Fibroblast of the aortic adventitia (primary cell): ENCODE measurements at places on chromosomes 11 and 22.
A peak's percentile ranks its signal among the peaks of the same experiment; 100 is the strongest.

GRCh38 chr11:34198523-34198922 is 93.1 kb downstream of the NAT10 start:
- DNase-seq = no peak

DNA sequence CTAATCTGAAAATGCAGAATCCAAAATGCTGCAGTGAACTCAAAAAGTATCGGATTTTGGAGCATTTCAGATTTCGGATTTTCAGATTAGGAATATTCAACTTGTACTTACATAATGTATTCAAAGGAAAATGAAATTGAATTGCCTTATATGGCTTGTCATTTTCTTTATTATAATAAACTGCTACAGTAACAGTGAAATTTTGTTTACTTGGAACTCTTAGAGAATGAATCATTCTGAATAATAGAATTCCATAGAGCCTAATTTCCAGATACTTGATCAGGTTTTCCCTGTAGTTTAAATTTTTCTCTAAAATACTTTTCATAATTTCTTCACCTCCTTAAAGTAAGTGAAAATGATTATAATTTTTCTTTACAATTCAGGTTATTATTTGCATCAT is 17.3 kb downstream of the TTC17 start:
- DNase-seq = no peak

DNA sequence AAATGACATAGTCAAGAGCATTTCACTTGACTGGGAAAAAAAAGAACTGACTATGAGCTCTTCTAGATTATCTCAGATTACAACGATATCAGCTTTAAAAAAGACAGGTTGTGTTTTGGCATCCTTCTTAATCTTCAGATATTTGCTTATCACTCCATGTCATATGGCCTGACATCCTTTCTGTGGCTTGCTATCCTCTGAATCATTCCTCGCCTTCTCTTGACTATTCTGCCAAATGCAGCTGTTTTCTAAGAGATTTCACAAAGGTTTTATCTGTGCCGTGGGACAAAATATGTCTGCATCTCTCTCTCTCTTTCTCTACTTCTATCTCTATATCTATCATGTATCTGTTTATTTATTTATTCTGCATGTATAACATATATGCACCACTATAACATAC is 746.1 kb downstream of the CNTN5 start:
- DNase-seq = no peak

DNA sequence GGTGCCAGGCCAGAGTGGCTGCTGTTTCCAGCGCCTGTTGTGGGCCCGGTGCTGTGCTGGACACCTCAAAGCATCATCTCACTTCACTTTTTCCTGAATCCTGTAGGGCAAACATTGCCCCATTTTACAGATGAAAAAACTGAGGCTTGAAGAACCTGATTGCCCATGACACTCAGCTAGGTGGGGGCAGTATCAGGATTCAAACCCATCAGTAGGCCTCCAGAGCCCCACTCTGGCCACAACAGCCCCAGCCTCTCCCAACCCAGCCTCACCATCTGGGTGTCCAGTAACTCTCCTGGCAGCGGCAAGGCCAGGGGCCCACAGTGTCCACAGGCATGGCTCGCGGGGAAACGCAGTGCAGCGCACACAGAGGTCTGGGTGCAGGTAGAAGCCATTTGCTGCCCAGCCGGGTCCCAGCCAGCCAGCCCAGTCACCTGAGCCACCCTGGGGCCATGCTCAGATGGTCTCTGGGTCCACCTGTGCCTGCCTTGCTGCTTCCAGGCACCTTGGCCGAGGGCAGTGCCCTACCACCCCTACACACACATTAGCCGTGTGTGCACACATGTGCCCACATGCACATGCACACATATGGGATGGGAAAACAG is 11.5 kb downstream of the SLC22A12 start:
- DNase-seq = no peak

DNA sequence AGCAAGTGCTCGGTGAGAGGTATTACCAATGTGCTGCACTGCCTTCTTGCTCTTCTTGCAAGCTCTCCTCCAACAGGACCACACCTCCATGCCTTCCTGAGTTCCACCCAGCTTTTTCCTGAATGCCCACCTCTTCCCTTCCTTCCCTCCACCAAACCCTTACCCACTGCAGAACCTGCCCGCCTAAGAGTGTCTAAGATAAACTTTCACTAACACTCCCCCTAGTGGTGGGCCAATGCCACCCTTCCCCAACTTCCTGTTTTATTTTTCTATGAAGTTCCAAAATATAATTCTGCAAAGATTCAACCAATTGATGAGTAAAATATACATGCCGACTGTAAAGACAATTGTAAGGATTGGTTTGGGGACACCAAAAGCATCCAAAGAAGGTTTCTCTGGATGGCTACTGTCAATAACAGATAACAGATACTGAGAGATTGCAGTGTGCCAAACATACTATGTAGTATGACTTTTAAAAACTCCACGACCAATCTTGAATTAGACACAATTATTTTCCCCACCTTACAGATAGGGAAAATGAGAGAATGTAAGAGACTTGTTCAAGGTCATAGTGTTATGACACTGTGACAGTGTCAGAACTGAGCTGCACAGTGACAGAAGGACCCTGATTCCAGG is 38.6 kb upstream of the BMAL1 start:
- peak; percentile 67 for DNase-seq

GRCh38 chr11:129694966-129695365 is 120.7 kb upstream of the TMEM45B start:
- no peak for DNase-seq

DNA sequence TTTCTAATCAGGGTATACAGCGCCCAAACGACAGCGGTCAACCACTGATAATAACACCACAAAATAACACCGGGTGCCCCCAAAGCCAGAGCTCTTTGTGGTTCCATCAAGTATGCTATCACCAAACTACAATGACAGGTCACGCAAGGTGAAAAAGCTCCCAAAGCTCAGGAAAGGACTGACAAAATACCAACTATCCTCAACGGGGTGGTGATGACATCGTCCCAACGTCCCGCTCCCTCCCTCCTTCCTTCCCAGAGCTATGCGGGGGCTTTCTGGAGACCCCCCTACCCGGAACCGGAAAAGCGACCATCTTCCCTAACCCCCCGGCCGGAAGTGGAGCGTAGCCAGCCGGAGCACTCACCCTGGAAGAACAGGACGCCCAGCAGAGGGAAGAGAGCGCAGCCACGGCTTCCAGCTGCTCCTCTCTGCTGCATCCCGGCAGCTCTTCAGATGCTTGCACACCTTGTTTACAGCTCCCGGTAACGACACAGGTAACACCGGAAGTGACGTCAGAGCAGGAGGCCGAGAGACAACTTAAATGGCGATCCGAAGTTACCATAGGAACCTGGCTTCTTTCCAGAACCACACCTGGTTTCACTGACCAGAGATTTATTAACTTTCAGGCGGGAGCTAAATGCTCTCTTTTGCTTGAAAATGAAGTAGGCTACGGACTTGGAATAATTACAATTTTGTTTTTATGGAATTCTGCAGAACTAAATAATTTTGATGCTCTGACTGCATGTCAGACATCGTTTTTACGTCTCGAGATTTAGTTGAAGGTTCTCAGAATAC is at the start of gene MPZL3:
Gene MPZL3, minus strand, starts transcription at position 508 of the 795 bp plus-strand sequence. Its CDS starts 71 bp downstream, at position 437.
- DNase-seq = peak; percentile 52

DNA sequence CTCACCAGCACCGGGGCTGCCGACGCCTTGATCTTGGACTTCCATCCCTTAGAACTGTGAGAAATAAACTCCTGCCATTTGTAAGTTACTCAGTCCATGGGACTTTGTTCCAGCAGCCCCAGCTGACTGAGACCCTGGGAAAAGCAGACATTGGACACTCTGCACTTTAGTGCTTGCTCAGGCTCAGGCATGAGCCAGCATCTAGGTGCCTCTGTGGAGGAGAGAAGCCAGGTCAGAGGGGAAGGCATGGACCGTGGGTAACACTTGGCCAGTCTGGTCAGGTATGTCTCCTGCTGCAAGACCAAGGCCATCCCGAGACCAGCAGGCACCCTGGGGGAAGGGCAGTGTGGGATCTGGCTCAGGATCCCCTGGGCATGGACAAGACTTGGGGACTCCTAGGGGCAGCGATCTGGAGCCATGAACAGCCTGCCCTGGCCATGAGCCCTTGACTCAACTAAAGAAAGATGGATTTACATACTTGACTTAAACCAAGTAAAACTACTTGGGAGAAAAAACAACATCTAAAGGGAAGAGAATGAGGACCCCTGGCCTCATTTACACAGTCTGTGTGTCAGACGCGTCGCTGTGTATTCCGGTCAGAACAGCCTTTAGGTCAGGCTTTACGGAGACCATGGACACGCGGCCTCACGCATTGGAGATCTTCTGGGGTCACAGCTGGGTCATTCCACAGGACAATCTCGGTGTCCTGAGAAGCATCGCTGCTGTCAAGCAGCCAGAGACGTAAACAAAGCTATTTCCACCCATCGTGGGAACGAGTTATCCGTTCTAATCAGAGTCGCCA is 497.1 kb downstream of the BRD1 start:
- no peak for DNase-seq

- DNase-seq = no peak
These were observed 90.1 kb downstream of the TEAD1 start for GRCh38 chr11:12764187-12764914.

- no peak for DNase-seq
These were observed 802.3 kb downstream of the CNTN5 start for GRCh38 chr11:99822846-99823565.

DNA sequence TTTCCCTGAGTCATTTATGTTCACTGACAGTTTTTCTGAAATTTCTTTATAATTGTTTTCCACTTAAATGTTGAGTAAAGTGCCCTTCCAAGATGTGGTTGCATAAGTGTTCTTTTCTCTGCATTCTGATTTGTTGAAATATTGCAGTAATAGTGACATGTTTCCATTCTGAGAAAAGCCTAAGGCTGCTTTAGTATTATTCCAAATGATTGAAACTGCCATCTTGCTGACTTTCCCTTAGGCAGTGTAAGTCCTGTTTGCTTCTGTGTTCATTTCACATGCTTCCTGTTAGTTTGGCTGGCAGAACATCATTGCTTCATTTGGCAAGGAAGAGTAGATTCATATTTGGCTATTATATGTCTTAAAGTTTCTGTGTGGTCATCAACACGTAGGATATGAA is 146.5 kb downstream of the ELP4 start:
- DNase-seq = peak; percentile 16

DNA sequence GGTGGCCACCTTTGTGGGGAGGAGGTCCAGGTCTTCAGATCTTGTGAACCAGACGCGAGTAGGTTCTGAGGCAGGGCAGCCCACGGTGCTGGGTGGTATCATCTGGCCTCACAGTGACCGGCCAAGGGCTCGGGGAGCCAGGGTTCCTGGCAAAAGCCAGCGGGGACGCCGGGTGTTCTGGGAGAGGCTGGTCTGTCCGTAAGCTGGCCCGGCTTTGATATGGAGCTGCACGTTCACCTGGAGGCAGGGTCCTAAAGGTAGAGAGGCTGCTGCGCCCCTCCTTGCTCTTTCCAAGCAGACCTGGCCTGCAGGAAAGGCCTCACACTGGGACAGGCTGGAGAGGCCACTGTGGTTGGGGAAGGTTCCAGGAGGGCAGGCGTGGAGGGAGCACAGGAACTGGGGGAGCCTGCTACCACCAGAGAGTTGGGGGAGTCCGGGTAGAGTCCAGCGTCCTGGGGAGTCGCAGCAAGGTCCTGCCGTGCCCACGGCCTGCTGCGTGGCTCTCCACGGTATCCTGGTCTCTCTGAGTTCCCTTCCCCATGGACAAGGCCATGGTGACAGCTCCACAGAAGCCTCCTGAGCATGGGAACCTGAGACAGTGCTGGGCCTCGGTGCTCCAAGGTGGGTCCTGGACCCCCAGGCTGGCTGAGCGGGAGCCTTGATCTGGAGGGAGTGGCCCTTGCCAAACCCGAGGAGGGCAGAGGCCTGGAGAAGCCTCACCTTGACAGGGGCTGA is 452.4 kb upstream of the B3GAT1 start:
- DNase-seq = no peak

- DNase-seq = no peak
These were observed 2.7 kb upstream of the CBX6 start for GRCh38 chr22:38874529-38875222.

DNA sequence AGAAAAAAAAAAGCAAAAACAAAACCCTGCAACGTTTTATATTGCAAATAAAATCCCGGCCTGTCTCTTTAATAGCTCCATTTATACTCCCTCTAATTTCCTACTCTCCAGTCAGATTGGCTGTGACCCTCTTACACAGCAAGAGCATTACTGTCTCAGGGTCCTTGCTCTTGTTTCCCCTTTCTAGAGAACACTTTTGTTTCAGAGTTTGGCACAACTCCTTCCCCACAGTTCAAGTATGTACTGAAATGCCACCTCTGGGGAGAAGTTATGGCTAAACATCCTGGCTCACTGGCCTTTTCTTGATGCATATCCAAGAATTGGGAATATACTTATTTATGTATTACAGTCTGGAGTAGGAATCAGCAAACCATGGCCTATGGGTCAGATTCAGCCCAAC is 2.6 kb downstream of the CASP12 start:
- DNase-seq = peak; percentile 12

- DNase-seq = no peak
These were observed 450.6 kb upstream of the B3GAT1 start for GRCh38 chr11:134862587-134863195.

GRCh38 chr11:2250041-2250440 is 20.3 kb downstream of the ASCL2 start:
- no peak for DNase-seq

GRCh38 chr11:27812341-27812740 is 112.1 kb upstream of the BDNF start:
- DNase-seq = peak; percentile 11

DNA sequence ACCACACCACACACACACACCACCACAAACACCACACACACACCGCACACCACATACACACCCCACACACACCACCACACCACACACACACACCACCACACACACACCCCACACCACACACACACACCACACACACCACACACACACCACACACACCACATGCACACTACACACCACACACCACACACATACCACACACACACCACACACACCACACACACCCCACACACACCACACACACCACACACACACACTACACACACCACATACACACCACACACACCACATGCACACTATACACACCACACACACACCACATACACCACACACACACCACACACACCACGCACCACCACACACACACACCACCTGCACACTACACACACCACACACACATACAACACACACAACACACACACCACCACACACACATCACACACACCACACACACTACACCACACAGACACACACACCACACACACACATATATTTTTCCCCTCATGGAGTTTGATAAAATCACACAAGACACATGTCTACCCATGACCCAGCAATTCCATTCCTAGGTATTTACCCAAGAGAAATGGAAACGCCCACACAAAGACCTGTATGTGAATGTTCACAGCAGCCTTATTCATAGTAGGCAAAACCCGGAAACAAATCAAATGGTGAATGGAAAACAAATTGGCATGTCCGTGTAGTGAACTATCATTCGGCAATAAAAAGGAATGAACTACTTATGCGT is 14.3 kb downstream of the CD5 start:
- no peak for DNase-seq
